ENCODE measurements at places on chromosomes 2 and 18.
A peak's percentile ranks its signal among the peaks of the same experiment; 100 is the strongest.

- no peak for DNase-seq
Measured at GRCh38 chr18:1421502-1421901, 516.8 kb downstream of the ADCYAP1 start.

- peak; percentile 54 for DNase-seq
Measured at GRCh38 chr2:133561045-133561852, 7.0 kb downstream of the NCKAP5 start.

- peak; percentile 88 for DNase-seq
Measured at GRCh38 chr2:238290091-238290509, 1.7 kb upstream of the PER2 start.

DNA sequence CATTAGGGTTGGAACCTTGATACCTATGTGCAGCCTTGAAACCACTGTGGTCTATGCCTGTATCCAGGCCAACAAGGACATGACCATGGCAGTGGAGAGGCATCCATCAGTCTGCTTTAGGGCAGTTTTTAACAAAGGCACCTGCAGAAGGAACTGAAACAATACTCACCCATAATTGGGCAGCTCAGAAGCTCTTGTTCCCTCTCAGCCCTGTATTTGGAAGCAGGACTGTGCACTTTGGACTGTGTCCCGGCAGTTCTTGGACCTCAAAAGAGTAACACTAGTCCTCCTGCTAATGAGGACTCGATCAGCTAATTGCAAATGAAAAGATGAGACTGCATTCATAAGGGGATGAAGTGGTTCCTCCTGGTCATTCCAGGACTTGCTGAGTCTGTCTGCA lies 500.2 kb upstream of the TNP1 start:
- DNase-seq = no peak

DNA sequence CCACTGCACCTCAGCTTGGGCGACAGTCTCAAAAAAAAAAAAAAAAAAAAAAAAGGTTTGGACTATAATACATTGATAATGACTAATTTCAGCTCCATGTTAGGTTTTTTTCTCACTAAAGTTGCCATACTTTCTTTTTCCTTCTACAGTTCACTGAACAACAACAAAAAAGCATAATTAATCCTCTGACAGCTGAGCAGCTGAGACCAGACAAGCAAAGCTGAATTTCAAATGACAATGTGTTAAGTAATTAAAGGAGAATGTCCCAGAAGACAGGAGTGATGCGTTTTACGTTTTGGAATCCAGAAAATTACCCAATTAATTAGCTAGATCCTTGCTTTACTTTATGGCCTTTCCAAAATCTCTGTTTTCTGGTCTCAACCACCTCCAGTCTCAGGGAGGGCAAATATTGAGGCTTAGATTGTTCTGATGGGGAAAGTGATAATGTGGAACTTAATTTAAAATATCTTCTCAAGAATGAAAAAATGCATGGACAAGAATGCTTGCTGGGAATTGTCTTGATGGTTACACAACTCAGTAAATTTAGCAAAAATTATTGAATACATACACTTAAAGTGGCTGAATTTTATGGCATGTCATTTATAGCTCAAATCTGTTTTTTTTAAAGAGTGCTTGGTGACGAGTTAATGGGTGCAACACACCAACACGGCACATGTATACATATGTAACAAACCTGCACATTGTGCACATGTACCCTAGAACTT lies 17.4 kb upstream of the RMDN2 start:
- DNase-seq = no peak

DNA sequence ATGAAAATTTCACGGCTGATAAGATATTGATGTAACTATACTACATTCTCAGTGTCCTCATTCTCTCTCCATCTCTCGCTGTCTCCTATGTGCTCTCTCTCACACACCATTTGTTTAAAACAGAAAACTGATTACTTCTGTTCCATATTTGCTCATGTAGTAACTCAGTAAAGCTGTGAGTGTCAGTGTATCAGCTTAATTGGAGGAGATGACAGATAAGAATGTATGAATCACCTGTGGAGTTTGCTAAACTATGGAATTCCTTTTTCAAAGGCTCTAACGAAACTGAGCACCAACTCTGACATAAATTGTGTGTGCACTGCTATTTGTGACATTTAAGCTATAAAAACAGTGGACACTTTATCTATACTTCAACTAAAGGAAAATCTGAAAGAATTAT lies 1080.0 kb downstream of the DSC3 start:
- peak; percentile 30 for DNase-seq

DNA sequence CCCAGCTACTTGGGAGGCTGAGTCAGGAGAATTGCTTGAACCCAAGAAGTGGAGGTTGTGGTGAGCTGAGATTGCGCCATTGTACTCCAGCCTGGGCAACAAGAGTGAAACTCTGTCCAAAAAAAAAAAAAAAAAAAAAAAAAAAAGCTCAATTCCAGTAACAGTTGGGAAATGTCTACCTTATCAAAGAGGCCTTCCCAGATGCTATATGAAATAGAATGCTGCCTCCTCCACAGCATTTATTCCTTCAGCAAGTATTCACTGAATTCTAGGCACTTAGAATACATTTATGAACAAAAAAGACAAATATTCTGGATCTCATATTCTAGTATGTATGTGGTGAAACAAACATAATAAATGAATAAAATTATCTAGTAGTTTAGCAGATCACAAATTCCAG lies 12.8 kb upstream of the CDK5R2 start:
- no peak for DNase-seq

DNA sequence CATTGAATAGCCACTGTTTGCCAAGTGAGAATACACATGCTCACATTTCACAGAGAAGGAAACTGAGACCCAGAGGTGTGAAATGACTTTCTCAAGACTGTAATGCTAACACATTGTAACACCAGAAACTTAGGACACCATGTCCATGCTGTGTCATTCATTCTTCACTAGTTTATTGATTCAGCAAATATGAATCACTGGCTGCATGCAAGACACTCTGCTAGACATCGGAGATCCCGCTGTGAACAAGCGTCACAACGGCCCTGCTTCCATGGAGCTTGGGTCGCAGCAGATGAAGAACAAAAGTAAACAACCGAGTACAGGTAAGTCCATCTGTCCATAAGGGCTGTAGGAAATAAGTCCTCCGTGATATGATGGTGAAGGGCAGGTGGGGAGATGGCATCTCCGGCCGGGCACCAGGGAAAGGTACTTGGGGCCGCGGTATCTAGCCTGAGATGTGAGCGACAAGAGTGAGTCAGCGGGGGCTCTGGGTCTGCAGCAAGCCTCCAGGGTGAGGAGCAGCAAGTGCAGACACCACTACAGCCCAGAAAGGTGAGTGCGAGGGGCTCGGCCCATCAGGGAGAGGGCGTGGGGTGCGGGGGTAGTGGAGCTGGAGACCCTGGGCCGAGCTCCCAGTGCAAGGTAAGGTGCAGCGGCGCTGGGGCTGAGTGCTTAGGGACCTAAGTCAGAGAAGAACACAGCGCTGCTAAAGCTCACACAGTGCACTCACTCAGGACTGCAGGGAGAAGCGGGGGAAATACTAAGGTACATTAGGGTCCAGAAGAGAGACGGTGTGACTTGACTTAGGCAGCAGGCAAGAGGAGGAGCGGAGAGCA lies 391.2 kb downstream of the FBXO15 start:
- no peak for DNase-seq

GRCh38 chr18:57942493-57942892 lies 101.5 kb upstream of the NEDD4L start:
- peak; percentile 73 for DNase-seq

DNA sequence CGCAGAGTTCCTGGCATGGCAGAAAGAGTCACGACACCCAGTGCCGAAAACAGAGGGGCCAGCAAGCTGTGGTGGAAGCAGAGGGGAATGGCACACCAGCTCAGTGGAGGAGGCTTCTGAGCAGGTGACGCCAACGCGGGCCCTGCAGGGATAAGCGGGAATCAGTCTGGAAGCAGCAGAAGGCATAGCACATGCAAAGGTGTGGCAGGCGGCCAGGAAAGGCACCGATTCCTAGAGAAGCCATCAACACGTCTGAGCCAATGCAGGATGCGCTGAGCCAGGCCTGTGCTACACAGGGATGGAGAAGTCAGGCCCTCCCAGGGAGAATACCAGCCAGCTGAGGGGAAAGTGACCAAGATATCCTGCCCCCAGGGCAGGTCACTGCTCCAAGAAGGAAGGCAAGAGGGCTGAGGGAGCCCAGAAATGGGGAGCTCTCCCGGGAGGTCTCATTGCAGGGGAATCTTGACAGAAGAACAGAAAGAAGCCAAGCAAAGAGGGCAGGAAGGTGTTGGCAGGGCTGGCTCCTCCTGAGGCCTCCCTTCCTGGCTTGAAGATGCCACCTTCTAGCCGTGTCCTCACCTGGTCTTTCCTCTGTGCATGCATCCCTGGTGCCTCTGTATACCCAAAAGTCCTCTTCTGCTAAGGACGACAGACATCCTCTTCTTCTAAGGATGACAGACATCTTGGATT lies 16.3 kb downstream of the TEX51 start:
- DNase-seq = no peak

DNA sequence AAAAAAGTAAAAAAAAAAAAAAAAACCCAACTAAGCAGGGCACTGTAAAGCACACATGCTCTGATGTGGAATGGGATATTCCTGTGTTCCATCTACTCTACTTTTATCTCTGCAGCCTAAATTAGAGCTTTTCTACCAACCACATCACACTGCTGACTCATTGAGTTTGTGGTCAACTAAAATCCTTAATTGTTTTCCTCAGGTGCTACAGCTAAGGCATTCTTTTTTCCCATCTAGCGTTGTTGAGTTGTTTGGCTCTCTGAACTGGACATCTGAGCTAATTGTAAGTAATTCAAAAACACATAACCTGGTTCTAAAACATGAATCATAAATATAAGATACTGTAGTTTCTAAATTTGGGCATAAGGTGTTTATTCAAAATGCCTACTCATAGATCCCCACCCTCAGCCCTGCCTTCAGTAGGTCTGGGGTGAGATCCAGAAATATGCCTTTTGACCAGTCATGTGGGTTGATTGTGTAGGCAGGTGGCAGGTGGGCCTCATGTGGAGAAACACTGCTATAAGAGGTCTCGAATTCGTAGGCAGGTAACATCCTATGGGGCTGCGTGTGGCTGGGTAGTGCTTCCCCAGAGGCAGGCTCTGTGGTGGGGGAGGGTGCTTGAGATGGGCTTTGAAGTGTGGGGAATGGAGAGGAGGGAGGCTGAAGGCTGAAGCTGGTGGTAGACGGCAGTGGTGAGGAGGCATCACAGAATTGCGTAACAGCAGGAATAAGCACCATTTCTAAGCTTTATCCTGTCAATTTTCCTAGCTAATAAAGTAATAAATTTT lies 27.2 kb downstream of the ANKRD29 start:
- DNase-seq = no peak

- no peak for DNase-seq
Measured at GRCh38 chr18:51120809-51121596, 76.5 kb downstream of the MEX3C start.

DNA sequence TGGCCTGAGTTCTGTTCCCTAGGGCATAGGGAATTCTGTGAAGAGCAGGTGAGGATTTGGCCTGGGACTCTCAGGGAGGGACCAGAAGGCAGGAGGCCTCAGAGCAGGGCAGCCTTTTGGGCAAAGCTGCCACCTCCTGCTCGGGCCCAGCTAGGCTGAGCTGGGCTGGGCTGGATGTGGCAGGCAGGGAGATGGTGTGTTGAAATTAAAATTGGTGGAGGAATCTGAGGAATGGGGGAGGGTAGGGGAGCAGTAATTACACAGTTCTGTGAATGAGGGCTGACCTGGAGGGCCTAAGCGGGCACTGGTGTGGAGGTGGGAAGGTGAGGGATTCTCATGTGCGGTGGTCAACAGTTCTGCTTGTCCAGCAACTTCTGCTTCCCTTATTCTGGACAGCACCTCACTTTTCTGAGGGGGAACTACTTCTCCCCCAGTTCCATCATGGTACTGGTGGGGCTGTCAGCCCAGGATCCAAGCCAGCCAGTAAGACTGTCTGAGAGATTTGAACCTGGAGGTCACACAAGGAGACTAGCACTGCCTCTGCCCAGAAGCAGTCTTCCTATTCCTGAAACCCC lies 22.0 kb upstream of the ASPRV1 start:
- DNase-seq = no peak

DNA sequence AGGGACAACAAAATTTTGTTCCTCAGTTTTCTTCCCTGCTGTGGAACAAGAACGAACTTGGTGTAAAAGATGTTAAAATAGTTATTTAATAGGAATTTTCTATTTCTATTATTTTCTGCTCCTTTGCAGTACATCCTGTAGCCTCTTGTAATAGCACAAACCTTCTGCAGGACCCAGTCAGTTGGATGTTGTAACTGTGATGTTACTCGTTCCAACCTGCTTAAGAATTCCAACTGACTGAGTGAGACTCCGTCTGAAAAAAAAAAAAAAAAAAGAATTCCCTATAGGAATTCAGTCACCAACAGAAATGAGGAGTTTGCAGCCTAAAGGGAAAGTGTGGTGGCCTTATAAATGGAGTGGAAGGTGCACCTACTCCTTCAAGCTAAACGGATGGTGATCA lies 46.4 kb upstream of the CDH20 start:
- DNase-seq = no peak

DNA sequence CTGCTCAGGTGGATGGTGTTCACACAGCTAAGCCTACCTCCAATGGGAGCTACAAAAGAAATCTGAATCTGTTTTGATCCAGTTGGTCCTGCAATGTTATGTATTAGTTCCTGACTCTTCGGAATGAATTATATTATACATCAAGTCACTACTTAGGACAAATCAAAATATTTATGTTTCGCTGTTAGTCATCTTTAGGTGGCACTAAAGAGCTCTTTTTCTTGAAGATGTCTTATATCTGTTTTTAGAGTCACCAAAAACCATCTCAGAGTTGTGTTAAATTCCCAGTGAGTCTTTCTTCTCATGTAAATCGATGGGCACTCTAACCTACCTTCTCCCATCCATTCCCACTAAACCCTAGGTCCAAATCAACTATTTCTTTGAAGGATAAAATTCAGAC lies 2.2 kb downstream of the DNER start:
- no peak for DNase-seq

GRCh38 chr2:211568439-211568838 lies 970.2 kb downstream of the ERBB4 start:
- DNase-seq = no peak

- peak; percentile 81 for DNase-seq
Measured at GRCh38 chr2:63861220-63861822, 19.6 kb downstream of the UGP2 start.

DNA sequence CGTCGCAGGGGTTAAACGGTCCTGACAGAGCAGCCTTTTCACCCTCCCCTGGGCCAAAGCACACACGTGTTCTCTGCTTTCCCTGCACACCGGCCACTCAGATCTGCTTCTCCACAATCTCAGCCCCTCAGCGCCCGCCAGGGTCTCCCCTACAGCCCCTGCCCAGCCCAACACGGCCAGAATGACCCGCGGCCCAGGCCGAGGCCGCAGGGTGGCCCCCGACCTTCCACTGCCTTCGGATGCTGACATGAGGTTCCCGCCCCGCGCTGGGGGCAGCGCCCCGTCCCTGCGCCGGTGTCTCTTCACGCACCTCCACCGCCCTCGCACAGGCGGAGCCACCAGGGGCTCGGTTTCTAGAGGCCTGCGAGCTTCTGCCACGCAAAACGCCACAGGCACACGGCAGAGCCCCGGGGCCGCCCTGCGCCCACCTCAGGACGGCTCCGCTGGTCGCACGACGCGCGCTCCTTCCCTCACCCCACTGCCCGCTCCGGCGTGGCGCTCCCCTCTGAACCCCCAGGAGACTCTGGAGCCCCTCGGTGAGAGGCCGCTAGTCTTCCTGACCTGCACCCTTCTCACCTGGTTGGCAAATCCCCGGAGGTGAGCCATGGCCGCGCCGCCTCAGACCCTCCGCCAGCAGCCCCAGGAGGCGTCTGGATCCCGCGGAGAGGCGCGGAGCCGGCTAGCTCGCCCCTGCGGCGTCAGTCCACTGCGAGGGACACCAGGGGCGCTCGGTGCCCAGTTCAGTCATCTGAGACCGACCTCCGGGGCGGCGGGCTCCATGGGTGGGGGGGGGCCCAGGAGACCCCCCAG lies 749 bp downstream of the STK25 start:
- peak; percentile 70 for DNase-seq

GRCh38 chr2:140836826-140837225 lies 1294.0 kb downstream of the LRP1B start:
- no peak for DNase-seq
